ENCODE measurements at places on chromosomes 1 and 21.

- no peak for DNase-seq
These were observed 12.4 kb downstream of the CDC14A start for GRCh38 chr1:100364697-100365096.

DNA sequence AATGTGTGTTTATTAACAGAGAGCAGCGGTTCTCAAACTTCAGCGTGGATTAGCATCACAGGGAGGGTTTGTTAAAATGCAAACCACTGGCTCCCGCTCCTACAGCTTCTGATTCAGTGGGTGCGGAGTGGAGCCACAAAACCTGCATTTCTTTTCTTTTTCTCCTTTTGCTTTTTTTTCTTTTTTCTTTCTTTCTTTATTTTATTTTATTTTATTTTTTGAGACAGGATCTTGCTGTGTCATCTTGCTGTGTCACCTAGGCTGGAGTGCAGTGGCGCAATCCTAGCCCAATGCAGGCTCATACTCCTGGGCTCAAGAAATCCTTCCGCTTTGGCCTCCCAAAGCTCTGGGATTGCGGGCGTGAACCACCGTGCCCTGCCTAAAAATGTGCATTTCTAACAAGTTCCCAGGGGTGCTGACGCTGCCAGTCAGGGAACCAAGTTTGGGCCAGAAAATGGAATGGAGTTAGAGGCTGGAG, 20.9 kb upstream of the SLC1A7 start:
- no peak for DNase-seq

DNA sequence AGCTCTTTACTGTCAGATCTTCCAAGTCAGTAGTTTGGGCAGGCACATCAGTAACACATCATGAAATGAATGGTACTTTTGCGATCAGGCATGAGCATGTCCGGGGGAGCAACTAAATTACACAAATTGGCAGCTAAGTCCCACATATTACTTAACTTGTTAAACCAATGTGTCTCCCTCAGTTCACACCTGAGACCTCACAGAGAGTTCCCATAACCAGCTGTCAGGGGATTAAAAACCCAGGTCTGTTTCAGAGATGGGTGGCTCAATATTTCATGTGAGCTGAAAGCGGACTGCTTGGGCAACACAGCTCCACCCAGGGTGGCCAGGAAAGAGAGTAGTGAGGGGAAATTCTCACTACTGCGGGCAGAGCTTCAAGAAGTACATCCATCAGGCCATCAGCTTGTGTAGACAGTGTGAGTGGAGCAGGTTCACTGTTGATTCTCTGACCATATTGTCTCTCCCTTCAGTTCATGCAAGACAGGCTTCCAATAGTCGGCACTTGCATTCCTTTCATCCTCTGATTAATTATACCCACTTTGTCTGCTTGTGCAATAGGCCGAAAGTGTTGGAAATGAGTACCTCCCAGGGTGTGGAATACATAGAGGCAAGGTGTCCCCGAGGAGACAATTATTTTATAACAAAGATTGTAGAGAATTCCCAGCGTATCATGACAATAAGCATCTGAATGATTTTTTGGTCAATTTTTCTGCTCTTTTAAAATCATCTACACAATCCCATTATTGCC, 139.9 kb downstream of the PTGER3 start:
- DNase-seq = no peak

- peak; percentile 48 for DNase-seq
These were observed 187.9 kb downstream of the VAV3 start for GRCh38 chr1:107776900-107777663.

- no peak for DNase-seq
These were observed 95.2 kb upstream of the NCAM2 start for GRCh38 chr21:20902998-20903397.

- DNase-seq = no peak
These were observed 14.4 kb downstream of the PHLDA3 start for GRCh38 chr1:201454608-201455007.

- DNase-seq = no peak
These were observed 111.5 kb downstream of the CNIH3 start for GRCh38 chr1:224727351-224728289.

DNA sequence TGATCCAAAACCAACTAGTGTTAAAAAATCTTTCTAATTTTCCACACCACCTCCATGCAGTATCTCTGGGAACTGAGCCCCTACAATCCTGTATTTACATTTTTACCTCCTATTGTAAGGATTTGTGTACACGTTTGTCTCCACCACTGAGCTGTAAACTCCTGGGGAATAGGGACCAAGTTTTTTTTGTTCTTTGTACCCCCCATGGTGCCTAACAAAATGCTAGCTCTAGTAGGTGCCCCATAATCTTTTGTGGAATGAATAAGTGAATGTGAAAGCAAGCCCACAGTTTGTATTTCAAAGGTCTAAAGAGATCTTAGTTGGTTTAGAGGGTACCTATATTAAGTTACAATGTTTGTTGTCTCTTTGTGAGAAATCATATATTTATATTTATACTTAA, 879 bp upstream of the WLS start:
- no peak for DNase-seq

- no peak for DNase-seq
These were observed 328.6 kb downstream of the CAMTA1 start for GRCh38 chr1:7113822-7114221.

- no peak for DNase-seq
These were observed 180.1 kb downstream of the CAMTA1 start for GRCh38 chr1:6965083-6965934.

DNA sequence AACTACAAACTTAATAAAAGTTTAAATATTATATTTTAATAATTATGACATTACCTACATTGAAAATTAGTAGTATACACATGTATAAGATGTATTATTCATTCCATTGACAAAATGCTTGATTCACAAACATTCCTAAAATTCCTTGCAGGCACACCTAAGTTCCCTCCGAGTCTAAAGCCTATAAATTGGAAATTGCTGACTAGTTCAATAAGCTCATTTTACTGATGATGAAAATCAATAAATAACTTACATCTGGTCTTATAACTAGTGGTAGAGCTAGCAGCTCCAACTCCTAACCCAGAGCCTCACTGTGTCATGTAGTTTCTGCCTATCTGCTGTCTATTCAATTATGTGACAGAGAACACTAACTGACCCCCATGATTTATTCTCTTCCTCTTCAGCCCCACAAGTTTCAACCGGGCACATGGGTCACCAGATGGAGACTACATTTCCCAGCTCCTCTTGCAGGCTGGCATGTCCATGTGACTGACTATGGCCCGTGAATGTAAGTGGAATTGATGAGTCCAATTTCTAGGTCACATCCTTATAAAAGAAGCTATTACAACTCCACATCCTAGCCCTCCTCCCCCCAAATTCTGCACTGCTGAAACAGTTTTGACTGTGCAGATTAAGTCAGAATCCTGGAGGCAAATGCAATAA, 29.6 kb upstream of the LRRC8D start:
- DNase-seq = no peak

DNA sequence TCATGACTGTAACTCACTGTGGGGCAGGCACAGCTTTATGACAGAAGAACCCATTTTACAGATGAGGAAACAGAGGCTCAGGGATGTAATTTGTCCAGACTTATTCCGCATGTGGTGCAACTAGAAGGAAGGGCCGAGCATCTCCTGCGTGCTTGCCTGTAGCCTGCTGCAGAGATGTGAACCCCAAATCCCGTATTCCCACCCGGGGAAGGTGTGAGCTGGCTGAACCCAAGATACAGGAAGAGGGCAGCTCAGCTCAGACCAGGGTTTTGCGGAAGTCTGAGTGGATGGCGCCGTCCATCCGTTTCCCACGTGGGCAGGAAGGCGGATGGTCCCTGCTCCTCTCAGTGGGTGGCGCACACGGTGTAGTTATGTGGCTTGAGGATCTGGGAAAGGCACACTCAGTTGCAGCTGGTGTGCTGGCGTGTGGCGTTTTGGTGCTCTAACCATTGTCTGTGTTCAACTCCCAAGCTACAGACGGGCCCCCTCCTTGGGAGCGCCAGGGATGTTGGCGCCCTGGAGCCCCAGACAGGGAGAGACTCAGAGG, 1.2 kb downstream of the CROCC start:
- no peak for DNase-seq

DNA sequence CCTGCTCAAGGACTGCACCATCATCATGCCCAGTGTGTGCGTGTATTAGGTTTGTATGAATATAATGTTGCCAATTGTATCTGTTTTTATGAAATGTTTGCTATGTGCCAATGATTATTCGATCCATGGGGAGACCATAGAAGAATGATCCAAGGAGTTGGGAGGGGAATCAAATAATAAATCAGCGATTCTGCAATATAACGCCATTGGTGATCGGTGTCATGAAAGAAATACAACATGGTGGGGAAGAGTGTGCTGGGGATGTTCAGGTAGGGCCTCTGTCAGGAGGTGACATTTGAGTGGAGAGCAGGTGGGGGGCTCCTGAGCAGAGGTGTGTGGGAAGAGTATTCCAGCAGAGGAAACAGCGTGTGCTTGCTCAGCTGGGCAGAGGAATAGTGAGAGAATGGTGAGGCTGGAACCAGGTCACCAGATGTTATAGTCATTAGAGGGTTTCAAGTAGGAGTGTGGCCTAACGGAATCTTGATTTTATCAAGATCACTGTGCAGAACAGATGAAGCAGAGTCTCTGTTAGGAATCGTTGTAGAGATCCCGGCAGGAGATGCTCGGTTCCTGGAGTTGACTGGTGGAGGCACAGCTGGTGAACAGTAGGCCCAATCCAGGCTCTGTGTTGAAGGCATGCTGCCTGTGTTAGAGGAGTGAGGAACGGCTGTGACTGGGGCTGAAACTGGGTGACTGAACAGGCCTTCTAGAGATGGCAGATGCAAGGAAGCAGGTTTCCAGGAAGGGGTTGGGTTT, 2.9 kb upstream of the ZNF496 start:
- DNase-seq = no peak

- no peak for DNase-seq
These were observed at the start of gene GBP6 for GRCh38 chr1:89363638-89364536. Gene GBP6, plus strand, starts transcription at chr1:89364059. Its CDS starts 4,493 bp downstream, at chr1:89368552.

DNA sequence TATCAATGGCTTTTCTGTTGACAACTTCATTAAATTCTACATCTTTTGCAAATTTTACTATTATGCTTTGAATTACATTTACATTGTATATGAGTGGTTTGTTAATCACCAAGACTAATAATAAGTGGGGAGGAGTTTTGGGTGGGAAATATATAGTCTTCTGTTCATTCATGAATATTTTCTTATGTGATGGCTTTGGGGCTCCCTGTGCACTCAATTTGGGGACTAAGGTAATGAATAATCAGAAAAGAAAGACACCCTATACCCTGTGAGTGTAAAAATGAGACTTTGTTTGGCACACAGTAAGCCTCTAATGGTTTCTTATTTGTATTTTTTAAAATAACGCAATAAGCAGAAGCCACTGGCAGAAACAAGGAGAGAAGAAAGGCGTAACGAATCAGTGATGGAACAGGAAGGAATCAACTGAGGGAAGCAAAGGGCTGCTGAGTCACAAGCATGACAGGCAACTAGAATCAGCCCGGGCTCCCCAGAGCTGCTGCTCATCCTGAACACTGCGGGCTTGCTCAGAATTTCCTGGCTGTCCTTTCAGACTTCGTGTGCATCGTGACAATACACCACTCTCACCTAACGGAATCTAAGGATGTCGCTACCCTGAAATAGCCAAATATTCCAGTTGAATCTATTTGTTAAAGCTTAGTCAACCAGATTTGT, 20.8 kb upstream of the RGS2 start:
- DNase-seq = no peak

- no peak for DNase-seq
These were observed 95.1 kb upstream of the BCAR3 start for GRCh38 chr1:93776728-93777127.

- no peak for DNase-seq
These were observed 20.6 kb downstream of the ESPN start for GRCh38 chr1:6445062-6445763.
